Hypothalamus (tissue), 51 donors: ENCODE measurements at places on chromosomes 1 and 21.

- no peak for DNase-seq
These were observed 3.3 kb downstream of the UAP1 start for GRCh38 chr1:162564762-162565218.

DNA sequence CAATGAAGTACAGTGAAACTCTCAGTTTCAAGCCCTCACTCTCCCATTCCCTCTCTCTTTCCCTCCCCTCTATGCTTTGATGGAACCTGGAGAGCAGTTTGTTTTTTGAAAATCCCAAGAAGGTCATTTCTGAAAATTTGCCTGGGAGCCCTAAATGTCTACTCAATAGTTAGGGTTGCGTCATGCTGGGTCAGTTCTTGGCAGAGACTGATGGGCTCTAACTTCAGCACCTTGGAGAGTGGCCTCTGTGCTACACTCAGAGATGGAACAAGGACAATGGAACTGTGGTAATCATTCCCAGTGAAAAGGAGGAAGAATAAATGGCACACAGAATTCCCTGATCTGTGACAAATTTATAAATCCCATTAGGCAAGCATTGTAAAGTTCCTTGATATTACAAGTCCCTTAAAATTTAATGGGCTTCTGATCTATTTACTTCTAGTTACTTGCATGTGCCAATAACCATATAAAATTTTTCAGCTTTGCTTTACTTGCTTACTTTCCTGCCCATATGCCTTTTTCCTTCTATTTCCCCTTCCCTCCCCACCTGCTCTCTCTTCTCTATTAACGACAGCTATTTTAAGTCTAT lies 182.9 kb upstream of the KCND3 start:
- no peak for DNase-seq

- DNase-seq: no peak
These were observed 172.4 kb downstream of the NTMT2 start for GRCh38 chr1:170318141-170318540.

DNA sequence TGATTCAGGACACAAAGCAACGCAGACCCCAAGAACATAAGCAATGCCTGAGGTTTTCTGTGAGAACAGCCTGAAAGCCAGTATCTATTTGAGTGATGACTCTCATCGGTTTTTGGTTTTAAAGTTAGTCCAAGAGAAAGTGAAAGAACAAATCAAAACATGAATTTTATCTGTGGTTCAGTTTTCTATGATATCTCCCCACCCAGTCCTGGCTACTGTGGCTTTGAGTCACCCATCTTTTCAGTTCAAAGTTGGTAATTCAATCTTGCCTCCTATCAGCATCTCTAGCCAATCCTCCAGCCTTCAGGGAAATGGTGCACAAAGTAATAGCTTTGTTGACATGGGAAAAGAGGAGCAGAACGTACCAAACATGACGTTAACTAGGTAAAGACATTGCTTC lies 40.5 kb upstream of the KRTAP19-8 start:
- DNase-seq: no peak

GRCh38 chr21:41566500-41567014 lies 58.6 kb upstream of the TMPRSS2 start:
- DNase-seq: no peak

GRCh38 chr1:22290157-22290556 lies 147.3 kb upstream of the WNT4 start:
- no peak for DNase-seq

DNA sequence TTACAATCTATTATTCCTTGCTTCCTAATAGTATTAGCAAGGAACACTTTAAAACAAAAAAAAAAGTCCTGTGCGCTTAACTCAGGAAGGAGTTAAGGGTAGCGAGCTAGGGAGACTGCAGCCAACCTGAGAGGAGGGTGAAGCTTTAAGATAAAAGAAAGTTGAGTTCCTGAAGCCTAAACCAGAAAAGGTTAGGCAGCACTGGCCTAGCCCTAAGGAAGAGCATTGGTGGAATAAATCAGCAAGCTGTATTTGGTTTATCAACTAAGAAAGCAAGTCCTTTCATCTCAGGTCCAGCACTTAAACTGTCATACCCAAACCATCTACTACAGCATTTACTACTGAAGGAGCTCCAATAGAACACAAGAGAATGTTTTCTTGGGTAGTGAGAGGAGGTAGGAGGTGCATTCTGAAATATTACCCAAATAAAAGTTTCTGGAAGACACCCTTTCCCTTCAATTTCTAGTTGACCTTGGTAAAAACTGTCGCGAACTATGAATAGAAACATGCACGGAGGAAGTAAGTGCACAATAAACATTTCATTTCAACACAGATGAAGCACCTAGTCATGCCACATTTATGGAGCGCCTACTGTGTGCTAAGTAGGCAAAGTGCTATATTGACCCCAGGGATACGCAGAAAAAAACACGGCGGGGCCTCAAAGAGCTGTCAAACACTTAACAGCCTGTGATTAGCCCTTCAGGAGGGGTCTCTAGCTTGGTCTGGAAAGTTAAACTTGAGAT lies 1.3 kb downstream of the GLRX2 start:
- DNase-seq: no peak

DNA sequence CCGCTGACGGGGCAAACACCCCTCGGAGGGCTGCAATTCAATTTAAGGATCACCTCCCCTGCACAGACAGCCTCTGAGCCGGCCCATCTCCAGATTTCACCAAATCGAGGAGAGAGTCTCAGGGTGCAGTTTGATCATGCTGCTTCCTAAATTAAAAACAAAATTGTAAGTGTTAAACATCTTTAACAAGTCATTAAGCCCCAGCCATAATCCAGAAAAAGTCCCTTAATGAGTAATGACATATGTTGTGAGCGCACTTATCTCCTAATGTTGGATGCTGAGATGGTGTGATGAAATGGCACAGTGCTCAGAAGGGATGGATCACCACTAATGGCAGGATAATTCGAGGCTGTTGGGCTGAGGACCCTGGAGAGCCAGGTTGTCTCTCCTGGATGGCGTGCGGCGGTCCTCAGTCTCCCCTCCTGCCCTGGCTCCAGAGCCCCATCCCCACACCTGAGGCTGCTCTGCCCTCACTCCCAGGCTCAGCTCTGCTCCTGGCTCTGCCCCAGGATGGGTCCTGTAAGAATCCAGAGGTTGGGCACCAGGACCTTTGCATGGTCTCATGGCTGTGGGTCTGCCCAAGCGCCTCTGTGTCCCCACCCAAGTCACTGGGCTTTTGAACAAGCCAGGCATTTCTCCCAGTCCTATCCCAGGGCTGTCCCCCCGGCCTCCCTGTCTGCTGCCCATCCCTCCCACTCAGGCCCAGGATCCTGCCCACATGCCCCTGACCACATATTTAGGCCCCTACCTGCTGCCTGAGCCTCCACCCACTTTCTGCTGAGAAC lies 224.4 kb upstream of the POU3F1 start:
- no peak for DNase-seq

GRCh38 chr1:54743416-54744226 lies 20.7 kb downstream of the PARS2 start:
- DNase-seq: no peak

GRCh38 chr1:244353551-244354091 lies 98.1 kb downstream of the ADSS2 start:
- DNase-seq: no peak

DNA sequence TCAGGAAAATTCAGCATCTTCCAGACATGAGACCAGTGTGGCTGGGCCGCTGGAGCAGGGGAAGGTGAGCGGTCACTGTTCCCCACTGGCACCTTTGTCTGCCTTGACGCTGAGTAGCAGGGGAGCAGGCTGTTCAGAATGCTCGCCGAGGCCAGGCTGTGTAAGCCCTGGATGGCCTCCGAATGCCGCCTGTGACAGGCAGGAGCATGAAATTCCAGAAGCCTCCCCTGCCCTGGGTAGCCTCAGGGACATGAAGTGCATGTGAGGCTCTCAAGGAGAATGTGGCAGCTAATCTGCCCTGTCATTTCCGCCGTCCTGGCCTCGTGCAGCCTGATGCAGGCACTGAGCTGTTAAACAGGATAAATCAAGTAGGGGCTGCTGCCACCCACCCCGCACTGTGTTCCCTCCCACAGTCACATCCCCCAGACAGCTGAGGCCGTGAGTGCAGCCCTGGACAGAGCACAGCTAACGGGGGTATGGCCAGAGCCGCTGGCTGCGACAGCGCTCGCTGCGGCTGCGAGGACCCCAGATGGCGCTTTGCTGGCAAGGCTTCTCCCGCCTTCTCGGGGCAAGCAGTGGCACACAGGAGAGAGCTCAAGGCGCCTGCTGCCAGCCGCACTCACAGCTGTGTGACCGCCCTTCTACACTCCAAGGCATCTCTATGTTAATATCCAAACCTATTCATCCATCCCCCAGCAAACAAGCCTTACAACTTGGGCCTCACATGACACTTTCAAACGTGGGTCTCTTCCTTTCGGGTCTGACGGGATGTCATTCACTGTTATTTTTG lies 105.0 kb upstream of the COL6A1 start:
- DNase-seq: no peak

DNA sequence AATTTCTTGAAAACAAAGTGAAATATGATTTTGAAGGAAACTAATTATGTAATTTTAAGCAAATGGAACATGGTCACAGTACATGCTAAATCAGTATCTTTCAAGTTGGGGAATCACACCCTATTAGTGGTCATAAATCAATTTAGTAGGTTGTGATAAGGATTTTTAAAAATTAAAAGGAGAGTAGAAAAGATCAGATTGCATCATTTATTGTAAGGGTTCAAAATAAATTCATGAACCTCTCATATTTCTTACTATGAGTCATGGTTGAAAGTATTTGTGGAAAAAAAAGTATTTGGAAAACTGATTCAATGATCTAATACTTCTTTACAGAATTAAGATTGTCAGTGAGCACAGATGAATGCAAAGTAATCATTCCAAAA lies 14.6 kb downstream of the ADSS2 start:
- no peak for DNase-seq

- no peak for DNase-seq
These were observed 73.8 kb downstream of the ERG start for GRCh38 chr21:38424305-38425019.

- DNase-seq: no peak
These were observed 2.2 kb upstream of the NBPF1 start for GRCh38 chr1:16615253-16616252.

- no peak for DNase-seq
These were observed 85.8 kb upstream of the IPO9 start for GRCh38 chr1:201742955-201743805.

GRCh38 chr1:6897138-6897537 lies 111.9 kb downstream of the CAMTA1 start:
- no peak for DNase-seq

DNA sequence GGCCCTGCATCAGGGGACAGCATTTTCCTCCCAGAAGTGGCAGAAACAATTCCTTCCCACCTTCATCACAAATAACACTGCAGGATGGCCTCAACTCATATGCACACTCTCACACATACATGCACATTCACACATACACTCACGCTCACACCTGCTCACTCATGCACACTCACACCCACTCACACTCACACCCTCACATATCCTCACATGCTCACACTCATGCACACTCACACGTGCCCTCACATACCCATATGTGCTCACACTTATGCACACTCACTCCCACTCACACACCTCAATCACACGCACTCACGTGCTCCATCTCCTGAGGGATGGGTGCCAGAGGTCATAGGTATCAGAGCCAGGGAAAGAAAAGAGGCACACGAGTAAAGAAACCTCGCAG lies 77.1 kb downstream of the NFASC start:
- DNase-seq: no peak

- no peak for DNase-seq
These were observed 93.0 kb downstream of the MTR start for GRCh38 chr1:236888126-236888525.

- DNase-seq: no peak
These were observed 8.3 kb downstream of the PCSK9 start for GRCh38 chr1:55047611-55048010.
